ENCODE measurements at places on chromosomes 6 and 20.

DNA sequence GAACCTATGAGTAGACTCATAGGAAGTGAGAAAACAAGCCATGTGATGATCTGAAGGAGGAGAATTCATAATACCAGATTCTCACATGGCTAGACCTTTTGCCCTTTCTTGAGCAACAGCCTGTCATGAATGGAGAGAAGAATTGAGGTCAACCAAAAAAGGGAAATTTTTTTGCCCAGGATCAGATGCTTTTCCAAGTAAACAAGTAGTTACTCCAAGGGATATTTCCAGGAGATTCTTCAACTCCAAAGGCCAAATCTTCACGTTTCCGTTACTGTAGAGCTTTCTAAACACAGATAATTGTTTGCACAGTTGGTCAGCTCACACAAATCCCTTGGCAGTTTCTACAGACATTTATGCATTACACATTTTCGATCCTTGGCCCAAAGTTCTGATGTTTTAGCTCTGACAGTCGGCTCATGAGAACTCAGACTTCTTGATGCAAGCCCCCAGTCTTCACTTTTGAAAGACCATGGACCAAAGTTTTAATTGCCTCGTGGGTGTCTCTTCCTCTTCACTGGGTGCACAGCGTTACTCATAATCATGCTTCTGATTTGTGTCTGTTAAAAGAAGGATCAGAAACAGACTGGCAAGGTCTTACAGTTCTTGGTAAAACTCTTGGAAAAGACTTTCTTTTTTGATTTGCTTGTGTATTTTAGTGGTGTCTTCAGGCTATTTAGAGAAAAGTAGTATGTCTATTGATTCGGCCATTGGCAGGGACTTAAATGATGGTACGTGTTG lies 115.0 kb downstream of the TSHZ2 start:
- no peak for DNase-seq

GRCh38 chr20:60695226-60696000 lies 556.6 kb upstream of the CDH4 start:
- peak; percentile 76 for DNase-seq

DNA sequence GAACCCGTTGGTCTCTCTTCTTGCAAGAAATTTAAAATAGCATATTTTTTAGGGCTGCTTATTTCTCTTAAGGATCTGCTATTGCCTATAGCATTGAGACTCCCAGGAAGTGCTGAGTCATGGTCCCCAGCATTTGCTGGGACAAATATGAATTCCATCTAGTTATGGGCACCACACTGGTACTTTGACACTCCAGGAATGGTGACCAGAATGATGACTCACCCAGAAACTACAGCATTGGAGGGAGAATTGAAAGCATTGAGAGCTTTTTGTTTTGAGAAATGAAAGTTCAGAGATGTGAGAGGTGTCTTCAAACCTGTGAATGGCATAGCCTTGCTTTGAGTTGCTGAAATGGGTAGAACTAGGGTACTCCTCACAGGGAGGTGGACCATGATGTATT lies 699.7 kb downstream of the DHX35 start:
- DNase-seq, result no peak

DNA sequence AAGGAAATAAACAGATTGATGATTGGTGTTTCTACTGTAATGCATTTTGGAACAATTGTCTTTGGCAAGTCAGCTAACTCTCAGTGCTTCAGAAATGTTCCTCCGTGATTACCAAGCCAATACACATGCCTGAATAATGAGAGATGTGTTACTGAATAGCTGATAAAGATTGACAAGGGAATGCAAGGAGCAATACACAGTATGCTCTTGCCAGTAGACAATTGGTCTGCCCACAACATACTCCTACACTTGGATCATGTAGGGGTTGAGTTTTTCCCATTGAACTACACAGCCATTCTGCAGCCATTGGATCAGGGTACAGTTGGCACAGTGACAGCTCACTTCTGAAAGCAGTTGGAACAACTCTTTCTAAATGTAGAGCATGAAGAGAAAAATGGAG lies 5.6 kb upstream of the GJB7 start:
- no peak for DNase-seq

- no peak for DNase-seq
Measured at GRCh38 chr20:45409521-45410272, 1.6 kb downstream of the DBNDD2 start.

DNA sequence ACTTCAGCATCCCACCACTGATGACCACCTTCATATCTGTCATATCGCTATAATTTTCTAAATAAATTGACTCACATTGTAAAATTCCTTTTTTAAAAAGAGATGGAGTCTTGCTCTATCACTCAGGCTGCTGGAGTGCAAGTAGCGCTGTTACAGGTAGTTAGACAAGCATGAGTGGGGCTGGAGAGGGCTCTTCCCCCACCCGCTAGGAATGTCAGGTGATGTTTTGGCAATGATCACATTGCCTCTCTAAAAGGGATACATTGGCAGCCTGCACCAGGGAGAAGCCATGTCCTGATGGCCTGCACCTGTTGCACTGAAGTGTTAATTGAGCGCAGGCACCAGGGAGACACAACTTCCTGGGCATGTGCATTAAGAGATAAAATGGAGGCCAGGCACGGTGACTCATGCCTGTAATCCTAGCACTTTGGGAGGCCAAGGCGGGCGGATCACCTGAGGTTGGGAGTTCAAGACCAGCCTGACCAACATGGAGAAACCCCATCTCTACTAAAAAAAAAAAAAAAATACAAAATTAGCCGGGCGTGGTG lies 16.9 kb upstream of the SLC22A16 start:
- DNase-seq, result no peak

- no peak for DNase-seq
Measured at GRCh38 chr6:119174085-119174445, 95.6 kb upstream of the FAM184A start.

DNA sequence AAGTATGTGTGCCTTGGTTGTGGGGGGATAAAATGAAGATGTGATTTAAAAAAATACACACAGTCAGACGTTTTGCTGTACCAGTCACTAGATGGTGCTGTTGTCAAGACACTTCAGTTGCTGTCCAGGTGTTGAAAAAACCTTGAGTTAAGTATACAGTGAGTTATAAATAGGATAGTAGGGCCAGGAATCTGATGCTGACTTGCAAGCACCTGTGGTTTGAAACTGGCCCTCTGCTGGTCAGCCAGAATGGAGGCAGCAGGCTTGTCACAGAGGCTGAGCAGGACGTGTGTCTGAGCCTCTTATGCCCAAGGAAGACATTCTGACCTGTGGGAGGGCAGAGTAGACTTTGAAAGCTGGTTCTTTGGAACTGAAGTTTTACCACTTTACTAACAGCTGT lies 27.8 kb downstream of the RNF8 start:
- DNase-seq, result peak; percentile 17

DNA sequence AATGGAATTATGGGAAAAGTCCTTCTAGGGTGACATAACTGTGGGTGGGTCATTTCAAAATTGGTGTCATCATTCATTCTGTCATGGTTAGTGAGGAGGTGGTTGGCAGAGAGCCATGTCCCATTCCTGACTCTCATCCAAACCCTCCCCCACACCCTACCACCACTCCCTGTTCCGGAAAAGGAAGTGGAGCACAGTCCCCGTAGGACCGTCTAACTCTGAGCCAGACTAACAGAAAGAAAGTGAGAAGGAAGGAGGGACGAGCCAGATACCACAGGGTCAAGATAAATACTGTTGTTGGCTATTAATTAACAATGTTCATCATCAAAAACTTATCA lies 4.8 kb downstream of the TRIM10 start:
- no peak for DNase-seq

DNA sequence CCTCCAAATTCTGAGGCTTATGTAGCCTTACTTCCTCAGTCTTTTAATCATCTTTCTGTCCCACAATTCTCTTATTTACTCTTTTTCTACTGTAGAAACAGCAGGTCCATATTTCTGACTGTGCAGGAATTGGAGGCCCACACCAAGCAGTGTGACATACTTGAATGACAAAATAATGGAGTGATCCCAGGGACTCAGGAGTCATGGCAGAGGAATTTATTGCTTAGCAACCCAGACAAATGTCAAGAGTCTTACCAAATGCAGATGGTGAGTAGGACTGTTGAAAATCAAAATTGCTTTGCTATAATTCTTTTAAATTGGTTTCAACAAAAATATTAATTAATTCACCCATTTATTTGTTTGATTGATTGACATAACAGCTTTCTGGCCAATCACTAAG lies 59.9 kb downstream of the HTR1B start:
- DNase-seq, result peak; percentile 23

DNA sequence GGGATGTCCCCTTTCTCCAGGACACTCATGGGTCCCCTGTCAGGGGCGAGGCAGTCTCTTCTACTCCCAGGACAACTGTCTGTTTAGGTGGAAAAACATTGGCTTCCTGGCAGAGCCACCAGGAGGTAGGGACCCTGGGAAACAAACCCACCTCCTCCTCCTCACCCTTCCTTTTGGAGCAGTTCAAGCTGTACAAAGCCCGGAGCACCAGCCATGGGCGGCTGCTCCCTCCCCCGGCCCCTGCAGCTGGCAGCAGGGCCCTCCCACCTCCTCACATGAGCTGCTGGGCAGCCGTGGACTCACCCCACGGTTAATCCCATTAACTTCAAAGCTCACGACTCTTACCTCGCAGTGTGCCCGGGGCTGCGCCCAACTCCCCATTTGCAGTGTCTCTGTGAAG lies 48.6 kb downstream of the CDH4 start:
- DNase-seq, result no peak

DNA sequence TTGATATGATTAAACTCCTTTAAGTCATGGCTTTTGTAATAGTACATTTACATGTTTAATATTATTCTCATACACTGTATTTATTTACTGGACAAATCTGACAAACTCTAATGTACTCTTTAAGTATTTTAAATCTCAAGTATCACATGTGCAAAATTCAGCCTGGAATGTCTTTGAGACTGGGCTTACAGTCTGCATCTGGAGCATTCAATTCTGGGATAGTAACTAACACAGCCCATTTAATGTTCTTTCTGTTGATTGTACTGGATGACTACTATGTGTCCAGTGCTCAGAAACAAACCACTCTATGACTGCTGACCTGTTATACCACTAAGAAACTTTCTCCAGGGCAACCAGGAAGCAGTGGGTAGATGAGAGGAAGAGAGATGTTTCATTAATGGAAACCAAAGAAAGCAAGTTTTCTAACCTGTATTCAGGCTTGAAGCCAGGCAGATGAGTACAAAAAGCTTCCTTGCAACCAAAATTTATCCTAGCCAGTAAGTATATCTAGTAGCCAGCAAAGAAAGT lies 26.8 kb downstream of the FBXL4 start:
- no peak for DNase-seq

- peak; percentile 25 for DNase-seq
Measured at GRCh38 chr20:50245498-50246366, 55.1 kb downstream of the CEBPB start.

Data from AG09309 (cell line).